ENCODE measurements at places on chromosomes 5 and 9.

DNA sequence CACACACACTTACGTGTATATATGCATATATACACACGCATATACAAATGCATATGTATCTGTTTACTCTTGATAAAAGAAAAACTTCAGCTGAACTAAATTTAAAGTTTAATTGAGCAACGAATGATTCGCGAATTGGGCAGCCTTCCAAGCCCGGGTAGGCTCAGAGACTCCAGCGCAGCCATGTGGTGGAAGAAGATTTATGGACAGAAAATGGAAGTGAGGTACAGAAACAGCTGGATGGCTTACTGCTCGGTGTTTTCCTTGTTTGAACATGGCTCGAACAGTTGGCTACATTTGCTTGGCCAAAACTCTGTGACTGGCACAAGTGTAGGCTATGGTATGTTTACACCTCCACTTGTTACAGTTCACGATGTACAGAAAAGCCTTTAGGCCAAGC, 239.3 kb upstream of the PRDM9 start:
- DNase-seq: no peak

DNA sequence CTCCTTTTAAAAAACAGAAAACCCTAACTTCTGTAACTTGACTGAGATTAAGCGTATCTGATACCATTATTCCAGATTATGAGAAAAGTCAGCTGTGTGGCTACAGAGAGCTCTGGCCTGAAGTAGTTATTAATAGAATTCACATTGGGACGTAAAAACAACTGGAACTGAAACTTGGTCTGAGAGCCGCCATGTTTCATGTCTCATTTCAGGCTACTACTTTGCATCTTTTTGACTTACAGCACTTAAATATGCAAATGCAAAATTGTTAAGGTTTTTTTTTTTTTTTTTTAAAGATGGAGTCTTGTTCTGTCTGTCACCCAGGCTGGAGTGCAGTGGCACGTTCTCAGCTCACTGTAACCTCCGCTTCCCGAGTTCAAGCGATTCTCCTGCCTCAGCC, 25.2 kb downstream of the MAP3K1 start:
- DNase-seq: no peak

GRCh38 chr5:158055111-158055501, 196.2 kb upstream of the CLINT1 start:
- DNase-seq: no peak

GRCh38 chr5:125683669-125684068, 739.5 kb upstream of the GRAMD2B start:
- no peak for DNase-seq

- DNase-seq: no peak
Measured at GRCh38 chr9:122086873-122087272, 6.2 kb downstream of the TTLL11 start.

DNA sequence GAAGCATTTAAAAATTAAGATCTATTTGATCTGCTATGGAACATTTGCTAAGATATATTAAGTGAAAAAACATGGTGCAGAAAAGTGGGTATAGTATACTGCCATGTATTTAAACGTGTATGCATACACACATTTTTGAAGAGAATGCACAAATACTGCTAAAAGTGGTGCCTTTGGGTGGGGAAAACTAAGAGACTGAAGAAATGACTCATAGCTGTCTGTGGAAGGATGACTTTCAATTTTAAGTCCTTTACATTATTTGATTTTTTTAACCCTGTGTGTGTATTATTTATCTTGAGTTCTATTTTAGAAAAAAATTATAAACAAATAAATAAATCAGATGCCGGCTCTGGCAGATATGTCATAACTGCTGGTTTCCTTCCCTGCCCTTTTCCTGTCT, 120.7 kb upstream of the SLIT3 start:
- DNase-seq: no peak

GRCh38 chr9:123642291-123643278, 286.6 kb downstream of the CRB2 start:
- DNase-seq: no peak

- DNase-seq: no peak
Measured at GRCh38 chr9:124309667-124310084, 51.9 kb downstream of the NEK6 start.

GRCh38 chr5:43232943-43233833, 41.2 kb downstream of the NIM1K start:
- no peak for DNase-seq

DNA sequence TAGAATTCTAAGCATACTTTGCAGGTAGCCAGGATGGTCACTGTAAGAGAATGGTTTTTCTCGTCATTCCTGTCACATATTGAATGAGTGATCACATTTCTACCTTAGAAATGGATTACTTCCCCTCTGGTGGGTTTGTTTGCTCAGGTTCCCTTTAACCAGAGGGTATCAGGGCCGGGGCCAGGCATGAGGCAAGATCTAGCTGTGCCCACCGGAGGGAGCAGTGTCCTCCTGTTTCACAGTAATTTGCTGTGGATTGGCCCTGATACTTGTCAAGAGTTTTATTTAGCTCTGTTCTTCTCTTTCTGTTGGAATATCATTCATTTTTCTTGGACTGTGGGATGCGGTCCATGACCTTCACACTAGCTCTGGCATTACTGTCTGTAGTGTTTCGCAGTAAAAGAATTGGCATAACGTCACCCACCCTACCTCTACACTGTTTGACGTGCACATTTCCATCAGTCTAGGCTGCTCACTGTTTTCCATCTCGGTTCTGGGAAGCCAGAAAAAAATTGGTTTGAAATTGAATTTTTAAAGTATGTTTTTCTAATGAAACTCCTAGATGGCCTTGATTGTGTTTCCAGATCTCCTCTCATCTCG, 42.4 kb upstream of the ZBED3 start:
- DNase-seq: no peak

GRCh38 chr9:77471572-77471971, 176.6 kb downstream of the GNA14 start:
- DNase-seq: no peak

DNA sequence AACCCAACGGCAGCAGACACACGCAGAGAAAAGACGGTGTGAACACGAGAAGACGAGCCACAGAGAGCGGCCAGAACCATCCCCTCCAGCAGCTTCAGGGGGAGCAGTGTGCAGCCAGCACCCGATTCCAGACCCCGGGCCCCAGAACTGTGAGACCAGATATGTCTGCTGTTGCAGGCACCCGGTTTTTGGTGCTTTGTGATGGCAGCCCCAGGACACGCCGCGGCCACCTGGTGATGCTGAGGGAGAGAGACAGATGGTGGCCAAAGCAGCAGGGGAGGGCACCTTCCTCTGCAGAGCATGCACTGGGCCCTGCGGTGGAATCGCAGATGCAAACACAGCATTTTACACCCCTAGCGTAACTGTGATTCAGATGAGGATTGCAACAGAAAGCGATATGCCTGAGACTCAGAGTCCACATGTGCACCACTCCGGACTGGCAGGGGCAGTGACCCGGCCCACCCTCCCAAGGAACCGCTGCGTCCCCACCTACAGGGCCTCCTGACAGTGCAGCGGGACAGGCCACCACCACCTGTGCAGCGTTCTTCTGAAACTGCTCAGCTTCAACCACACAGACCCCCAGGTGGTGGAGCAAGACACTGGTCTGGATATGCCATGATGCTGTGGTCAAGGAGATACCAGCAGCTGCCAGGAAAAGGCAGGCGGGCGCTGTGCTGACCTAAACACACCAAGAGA, 24.0 kb downstream of the ZDHHC11B start:
- DNase-seq: no peak

DNA sequence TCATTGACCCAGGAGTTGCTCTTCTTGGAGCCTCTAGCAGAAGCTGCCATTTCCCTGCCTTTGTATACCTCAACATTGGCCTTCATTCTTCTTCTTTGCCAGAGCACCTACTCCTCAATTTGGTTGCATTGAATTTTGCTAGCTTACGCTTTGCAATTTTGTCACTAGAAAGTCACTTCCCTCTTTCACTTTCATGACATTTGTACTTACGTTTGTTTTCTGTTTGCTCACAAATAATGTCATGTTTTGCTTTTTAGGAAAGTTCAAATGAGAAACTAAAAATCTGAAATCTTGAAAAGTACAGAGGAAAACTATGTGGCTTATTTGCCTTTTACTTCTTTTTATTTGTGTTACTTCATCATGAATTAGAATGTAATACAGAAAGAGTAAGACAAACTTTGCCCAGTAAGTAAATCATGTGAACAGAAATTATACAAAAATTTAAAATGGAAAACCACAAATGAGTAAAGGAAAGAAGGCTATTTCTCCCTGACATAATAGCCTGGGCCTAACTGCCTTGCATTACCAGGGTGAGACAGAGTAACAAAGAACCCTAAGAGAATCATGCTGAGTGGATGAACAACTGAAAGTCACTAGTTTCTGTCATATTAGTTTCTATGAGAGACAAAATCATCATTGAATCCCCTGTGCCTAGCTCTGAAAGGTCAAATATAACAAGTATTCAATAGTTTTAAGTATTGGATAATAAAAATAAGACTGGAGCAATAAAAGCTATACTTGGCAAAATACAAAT, 7.4 kb upstream of the IFNA1 start:
- DNase-seq: no peak

DNA sequence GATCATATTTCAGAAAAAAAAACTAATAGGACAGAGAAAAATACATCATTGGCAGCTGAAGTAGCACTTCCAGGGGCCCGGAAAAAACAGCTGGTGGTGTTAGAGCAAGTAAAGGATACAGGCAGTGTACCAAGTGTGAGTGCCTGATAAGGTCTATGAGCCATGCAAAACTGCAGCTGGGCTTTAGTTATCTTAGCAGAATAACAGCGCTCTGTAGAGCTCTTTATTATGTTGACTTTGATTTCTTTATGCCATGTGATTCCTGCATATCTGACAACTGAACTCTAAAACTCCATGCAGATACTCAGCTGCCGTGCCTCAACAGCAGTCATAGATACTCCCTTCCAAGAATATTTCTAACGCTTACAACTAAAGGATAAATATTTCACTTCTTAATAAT, 119.5 kb downstream of the CAAP1 start:
- no peak for DNase-seq

DNA sequence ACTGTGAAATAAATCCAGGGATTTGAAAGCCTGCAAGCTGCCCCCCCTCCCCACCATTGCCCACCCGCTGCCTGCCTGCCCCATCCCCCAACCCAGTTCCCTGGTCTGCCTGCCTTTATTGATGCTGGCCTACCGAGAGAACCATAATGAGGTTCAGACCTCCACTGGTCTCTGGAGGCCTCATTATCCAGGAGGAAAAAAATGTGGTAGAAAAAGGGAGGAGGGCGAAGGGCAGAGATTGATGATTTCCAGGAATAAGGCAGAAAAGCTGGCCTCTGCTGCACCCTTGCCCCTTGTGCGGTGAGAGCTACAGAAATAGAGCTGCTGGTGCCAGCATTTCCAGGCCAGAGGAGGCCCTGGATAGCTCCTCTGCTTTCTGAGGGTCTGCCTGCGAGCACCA, 216.1 kb downstream of the PAPPA start:
- no peak for DNase-seq

DNA sequence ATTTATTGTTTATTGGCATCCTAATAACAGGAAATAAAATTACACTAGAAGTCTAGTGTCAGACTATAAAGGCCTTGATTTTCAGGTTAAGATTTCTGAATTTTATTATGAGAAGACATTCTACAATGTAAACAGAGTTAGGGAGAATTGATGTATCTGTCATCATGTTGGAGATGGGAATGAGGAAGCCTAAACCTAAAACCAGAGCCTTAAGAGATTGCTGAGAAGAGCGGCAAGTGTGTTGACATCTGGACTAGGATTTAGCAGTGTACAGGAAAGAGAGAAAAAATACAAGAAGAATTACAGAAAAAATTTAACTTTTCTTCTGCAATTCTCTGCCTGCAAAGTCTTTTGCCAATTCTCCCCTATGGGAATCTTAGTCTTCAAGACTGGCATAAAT, 525.5 kb downstream of the NR2F1-AS1 start:
- no peak for DNase-seq

GRCh38 chr5:91263898-91264297, 119.2 kb downstream of the ARRDC3 start:
- no peak for DNase-seq

DNA sequence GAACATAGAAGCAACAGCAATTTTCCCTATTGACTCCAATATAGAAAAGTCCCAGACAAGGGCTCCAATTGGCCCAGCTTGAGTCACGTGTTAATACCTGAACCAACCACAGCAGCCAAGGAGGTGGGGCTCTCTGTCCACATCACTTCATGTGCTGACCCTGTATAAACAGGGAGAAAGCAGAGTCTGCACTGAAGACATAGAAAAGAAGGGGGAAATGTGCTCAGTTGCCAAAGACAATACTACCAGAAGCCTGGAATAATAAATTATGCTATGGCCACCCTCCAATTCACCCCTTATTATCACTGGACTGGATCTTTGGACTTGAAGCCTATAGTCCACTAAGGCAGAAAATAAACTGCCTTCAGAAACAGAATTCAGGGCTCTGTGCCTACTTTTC, 275.4 kb downstream of the EPB41L4A start:
- no peak for DNase-seq

DNA sequence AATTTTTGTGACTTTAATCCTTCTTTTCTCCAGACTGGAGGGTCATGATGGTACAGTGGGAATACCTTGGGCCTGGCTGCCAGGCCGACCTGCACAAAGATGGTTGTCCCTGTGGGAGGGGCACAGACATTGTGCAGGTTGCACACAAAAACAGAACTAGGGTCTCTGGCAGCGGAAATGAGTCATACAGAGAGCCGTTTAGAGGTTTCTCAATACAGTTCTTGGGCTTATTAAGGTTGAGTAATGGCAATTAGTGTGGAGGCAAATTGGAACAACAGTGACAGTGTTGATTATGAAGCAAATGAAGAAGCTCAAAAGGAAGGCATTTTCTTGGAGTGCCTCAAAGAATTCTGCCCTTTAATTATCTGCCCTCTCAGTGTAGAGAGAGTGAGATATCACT, 173.6 kb downstream of the TENT4A start:
- no peak for DNase-seq

- no peak for DNase-seq
Measured at GRCh38 chr5:128535251-128535650, 2.8 kb downstream of the FBN2 start.

- DNase-seq: no peak
Measured at GRCh38 chr5:154077696-154078095, 38.9 kb downstream of the MFAP3 start.

DNA sequence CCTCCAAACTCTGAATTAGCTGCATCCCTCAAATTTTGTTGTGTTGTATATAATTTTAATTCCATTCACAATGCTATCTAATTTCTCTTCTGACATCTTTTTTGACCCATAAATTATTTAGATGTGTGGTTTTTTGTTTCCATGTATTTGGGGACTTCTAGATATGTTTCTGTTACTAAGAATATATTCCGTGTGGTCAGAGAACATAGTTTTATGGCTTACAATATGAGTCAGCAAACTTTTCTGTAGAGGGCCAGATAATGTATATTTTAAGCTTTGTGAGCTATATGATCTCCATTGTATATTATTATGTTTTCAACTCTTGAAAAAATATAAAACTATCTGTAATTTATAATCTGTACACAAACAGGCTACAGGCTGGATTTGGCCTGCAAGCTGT, 33.4 kb downstream of the MVB12B start:
- no peak for DNase-seq

DNA sequence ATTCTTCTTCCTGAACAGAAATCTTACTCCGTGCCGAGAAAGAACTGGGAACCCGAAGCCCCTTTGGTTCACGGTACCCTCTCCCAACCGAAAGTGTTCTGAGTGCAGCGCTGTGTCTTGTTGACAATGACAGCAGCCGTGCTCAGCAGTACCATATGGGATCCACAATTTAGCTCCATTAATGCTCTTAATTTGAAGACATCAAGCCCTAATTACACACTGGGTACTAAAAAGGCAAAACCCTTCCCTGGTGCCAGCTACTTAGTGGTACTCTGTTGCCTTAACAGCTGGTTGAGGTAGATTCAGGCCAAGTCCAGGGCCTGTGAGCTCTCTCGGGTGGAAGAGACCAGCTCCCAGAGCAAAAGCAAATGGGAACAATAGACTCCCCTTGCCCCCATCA, 24.5 kb downstream of the DDX31 start:
- no peak for DNase-seq

- DNase-seq: no peak
Measured at GRCh38 chr9:79501546-79501945, 70.2 kb upstream of the TLE4 start.
